ENCODE measurements at places on chromosomes 13 and 19.

GRCh38 chr19:1307320-1307719 is 21.6 kb downstream of the EFNA2 start:
- no peak for DNase-seq

DNA sequence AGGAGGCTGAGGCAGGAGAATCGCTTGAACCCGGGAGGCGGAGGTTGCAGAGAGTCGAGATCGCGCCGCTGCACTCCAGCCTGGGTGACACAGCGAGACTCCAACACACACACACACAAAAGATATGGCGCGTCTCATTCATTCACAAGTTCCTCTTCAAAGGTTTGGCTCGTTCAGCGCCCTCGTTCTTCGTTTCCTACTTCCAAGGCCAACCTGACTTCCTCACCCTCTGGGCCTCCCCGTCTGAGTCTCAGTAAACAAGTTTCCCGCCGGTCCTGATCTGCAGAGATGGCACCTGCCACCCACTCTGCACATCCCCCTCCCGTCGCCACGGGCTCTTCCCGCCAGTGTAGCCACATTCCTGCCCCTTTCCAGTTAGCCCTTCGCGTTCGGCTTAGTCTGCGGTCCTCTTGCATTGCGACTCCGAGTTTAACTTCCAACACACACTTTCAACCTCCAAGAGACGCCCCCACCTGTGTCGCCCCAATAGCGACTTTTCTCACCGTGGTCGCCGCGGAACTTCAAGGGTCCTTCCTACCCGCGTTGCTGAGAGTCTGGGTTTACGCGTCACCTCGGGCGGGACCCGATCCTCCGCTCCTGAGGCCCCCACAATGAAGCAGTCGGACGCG is 1.3 kb upstream of the BSG start:
- DNase-seq, result no peak

DNA sequence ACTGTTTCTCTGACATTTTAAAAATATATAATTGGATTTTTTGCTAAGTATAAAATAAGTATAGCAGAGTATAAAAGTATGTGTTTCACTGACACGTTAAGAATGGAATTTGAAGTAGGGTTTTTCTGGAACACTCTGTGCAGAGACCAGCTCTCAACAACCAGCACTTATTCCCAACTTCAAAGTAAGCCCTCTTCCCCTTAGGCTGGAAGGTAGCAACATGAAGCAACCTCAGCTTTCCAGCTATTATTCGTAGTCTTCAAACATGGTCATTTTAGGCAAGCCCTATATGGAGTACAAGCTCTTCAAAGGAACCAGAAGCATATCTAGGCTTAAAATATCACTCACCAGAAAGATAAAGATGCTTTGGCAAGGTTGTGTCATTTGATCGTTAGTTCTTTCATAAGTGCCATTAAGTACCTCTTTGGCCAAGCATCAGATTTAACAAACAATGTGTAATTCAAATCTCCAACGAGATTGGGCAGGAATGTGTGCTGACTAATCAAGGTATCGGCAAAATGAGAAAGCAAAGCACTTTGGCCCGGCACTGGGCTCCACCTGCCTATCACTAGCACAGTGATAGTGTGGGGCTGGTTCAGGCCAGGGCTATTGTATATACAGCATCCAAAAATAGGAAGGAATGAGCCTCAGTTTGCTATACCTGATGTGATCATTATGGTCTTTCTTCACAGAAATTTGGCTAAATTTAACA is 95.9 kb upstream of the FREM2 start:
- DNase-seq, result no peak

DNA sequence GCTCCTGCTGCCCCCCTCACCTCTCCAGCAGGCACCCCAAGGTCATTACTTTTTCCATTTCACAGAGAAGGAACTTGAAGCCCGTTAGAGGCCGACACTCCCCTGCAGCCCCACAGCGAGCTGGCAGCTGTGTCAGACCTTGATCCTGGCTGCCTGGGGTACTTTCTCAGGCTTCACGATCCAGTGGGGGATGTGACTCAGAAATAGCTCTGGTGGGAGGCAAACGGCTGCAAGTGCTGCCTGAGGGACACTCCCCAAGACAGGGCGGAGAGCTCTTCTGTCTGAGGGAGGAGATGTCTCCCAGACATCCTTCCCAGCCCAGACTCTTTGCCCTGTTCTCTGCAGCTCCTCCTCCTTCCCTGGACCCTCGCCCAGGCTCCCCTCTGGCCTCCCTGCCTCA is 4.8 kb downstream of the TSKS start:
- no peak for DNase-seq

DNA sequence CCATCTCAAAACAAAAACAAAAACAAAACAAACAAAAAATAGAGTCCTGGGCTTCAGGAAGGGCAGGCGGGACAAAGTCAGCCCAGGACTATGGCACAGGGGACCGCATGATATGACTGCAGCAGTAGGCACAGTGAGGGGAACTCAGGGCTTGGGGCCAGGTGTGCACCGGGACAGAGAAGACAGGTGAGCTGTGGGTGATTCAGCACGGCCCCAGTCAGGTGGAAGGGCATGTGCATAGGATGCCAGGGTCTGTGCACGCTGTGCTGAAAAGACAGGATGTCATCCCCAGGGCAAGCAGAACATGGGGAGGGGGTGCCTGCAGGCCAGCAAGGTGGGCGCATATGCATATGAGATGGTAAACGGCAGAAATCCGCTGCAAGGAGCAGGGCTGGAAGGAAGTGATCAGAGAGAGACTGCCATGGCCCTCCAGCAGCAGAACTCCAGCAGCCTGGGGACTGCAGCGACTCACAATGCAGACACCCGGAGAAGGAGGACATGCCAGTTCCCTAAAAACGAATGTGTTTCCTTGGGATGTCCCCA is 15.0 kb downstream of the EPS15L1 start:
- DNase-seq, result no peak

All from right cardiac atrium (tissue), 5 donors.